ENCODE measurements at places on chromosomes 6 and 20.

DNA sequence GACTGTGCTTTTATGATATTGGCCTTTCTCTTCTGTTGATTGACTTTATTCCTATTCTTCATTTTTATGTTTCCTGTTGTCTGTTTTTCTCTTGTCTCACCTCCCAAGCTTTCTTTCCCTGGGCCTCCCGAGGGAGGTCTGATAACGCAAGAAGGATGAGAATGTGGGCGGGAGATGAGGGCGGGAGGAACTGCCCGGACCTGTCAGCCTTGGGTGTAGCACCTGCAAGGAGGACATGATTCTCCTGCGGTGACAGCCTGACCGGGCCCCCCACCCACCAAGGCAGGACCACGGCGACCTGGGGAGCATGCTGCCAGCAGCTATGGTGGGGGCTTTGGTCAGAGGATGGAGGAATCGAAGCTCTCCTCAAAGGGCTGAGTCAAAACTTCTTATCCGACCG lies 86.9 kb downstream of the PLEKHG1 start:
- no peak for DNase-seq

DNA sequence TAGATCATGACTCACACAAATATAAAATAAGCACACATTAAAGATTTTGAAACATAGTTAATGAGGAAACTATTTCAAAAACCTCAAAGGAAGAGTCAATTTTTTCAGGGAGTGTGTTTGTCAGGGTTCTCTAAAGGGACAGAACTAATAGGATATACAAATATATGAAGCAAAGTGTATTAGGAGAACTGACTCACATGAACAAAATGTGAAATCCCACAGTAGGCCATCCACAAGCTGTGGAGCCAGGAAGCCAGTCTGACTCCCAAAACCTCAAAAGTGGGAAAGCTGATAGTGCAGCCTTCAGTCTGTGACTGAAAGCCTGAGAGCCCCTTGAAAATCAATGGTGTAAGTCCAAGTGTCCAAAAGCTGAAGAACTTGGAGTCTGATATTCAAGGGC lies 898.0 kb upstream of the EYS start:
- DNase-seq = no peak

GRCh38 chr20:57040466-57040865 lies 226.0 kb downstream of the BMP7 start:
- DNase-seq = no peak

GRCh38 chr6:4379958-4380357 lies 244.6 kb upstream of the ECI2 start:
- no peak for DNase-seq

DNA sequence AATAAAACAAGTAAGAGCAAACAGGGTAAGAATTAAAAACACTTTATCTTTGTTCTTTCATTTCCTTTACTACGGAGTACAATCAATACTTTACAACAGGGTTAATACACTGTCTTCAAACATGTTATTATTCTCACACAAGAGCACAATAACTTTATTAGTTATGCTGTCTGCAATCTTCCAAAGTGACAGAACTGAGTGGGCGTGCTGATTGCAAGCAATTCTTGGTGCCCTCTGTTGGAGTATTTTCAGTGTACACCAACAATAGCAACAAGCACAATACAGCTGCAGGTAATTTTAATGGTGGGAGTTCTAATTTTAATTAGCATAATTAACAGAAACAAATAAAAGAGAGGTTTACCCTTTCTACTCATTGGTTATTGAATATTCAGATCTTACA lies 33.9 kb upstream of the PTPRK start:
- DNase-seq = no peak

DNA sequence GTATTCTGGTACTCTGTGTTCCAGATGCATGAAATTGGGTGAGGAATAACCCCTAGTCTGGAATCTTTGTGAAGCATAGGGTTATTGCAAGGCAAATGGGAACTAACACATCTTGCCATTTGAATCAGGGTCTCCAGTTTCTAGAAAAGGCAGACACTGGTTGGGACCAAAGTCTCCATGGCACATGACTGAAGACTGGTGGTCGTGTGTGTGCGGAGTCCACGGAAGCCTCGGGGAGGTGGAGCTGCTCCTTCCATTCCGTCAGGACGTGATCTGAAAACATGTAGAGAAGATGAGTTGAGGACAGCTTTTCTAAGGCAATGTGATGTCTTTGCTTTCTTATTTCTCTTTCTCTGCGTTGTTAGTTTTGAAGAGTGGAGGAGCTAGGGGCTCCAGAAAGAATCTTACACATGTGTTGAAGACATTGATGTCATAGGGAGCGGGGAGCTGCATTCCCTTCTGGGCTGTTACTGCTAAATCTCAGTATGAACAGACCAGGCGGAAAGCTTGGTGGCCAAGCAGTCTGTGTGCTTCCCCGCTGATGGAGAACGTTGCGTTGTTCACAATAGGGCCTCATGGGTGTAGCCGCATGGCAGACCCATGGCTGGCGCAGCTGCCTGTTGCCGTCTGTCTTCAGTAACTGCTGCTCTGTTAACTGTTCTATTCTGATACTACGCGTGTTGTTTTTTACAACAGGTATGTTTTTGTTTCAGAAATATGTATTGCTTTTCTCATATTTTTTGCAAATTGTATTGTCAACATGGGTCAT lies 4.8 kb upstream of the SLC17A9 start:
- DNase-seq = no peak

DNA sequence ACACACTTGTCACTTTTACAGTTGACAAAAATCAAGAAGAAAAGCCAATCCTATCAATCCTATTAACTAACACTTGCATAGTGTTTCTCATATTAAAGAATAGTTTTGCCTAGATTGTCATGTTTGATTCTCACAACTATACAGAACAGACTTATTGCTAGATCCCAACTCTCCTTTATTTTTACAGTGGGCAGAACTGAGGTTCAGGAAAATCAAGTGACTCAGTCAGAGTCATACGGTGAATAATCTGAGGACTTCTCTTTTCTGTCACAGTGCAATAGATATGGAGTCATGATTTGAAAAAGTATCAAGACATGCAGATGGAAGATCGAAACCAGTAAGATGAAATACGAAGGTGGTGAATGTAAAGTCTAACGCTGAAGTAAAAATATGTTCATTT lies 195.1 kb upstream of the CITED2 start:
- DNase-seq = no peak

GRCh38 chr6:7241160-7241559 lies 71.8 kb downstream of the SSR1 start:
- no peak for DNase-seq

GRCh38 chr20:57229490-57229889 lies 37.0 kb downstream of the BMP7 start:
- no peak for DNase-seq

DNA sequence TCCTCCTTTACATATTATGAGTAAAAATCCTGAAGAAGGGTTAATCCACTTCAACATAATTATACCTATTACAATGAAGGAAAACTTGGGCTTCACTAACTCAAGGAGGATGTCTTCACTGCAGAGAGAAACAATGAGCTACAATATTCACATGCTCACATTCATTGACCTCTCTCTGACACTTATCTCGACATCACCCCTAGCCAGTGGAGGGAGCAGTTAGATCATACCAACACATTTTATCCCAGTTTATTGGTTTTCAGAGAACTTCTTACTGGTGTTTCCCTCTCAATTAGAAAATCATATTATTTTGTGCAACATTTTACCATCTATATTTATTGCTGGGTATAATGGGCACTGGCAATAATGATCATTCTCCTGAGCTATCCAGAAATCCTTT lies 646.5 kb downstream of the TENT5A start:
- DNase-seq = no peak

DNA sequence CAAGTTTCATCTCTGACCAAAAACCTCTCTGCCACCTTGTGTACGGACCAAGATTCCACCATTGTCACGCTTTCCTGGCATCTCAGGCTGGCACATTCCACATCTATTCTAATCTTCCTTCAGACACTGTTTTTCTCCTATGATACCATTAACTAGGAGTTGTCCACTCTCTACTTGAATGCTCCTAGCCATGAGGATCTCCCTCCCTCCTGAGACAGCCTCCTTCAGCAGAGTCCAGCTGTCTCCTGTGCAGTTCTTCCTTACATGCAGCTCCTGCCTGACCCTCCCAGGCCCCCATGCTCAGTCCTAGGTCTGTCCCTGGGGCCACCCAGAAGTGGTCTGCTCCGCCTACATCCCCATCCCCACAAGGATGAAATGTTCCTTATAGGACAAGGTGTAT lies 90.9 kb downstream of the CHMP4B start:
- no peak for DNase-seq

GRCh38 chr20:60101201-60101890 lies 143.1 kb downstream of the CDH26 start:
- no peak for DNase-seq

- no peak for DNase-seq
These were observed 57.3 kb upstream of the EDN1 start for GRCh38 chr6:12232821-12233220.

- DNase-seq = no peak
These were observed 75.3 kb upstream of the ZNF133 start for GRCh38 chr20:18213002-18213401.

DNA sequence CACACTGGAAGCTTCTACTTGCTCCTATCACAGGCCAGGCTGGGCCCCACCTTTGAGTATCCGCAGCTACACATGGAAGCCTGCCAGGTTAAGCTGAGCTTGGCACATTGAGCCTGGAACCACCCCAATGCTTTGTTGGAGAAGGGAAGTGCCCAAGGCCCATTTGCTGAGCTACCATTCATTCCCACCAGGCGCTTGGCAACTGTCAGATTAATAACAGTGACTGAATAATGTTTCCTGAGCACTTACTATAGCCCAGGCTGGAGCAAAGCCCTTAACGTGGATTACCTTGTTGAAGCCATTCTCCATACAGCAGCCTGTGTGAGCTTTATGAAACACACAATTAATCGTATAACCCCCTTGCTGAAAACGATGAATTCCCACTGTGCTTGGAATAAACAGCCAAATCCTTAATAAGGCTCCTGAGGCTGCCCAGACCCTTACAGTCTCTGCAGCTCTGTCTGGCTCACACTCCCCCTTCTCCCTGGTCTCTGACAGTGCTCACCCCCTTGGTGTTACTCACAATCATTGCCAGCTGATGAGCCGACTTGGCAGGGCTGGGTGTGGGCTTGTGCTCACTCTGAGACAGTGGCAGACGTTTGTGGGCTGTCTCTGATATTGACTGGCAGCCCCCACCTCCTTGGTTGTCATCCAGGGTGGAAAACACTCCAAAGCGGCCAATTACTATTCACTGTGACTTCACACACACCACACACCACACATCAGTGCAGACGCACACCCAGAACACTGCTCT lies 357.1 kb downstream of the MAFB start:
- no peak for DNase-seq

DNA sequence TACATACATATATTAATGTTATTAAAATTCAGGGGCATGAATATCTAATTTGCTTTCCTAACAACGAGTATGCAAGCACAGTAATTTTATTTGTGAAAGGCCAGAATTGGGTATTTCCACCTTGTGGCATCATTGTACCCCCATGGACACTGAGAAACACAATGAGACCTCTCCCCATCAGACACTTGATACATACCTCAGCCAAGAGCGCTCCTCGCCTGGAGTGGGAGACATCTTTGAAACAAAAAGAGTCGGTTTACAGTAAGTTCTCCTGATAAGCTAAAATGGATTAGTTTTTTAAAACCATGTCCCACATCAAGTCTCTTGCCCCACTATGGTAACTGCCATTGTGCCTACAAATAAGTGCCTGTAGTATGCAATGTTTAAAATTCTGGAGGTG lies 2.1 kb downstream of the CNR1 start:
- DNase-seq = no peak

- no peak for DNase-seq
These were observed 9.9 kb downstream of the CCDC167 start for GRCh38 chr6:37489697-37490336.

GRCh38 chr6:74964871-74965441 lies 240.9 kb downstream of the COL12A1 start:
- no peak for DNase-seq

- no peak for DNase-seq
These were observed 723 bp downstream of the AKIRIN2 start for GRCh38 chr6:87701344-87701675.

- no peak for DNase-seq
These were observed 91.2 kb upstream of the TMEM181 start for GRCh38 chr6:158468666-158469065.

DNA sequence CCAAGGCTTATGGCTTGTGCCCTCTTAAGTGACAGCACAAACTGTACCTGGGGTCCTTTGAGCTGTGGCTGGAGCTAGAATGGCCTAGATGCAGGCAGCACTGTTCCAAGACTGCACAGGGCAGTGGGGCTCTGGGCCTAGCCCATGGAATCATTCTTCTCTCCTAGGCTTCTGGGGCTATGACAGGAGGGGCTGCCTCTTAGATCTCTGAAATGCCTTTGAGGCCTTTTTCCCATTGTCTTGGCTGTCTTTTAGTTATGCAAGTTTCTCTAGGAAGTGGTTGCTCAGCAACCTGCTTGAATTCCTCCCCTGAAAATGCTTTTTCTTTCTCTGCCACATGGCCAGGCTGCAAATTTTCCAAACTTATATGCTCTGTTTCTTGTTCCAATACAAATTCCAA lies 183.4 kb downstream of the WDR27 start:
- DNase-seq = no peak

GRCh38 chr20:31707994-31708735 lies 14.5 kb downstream of the BCL2L1 start:
- DNase-seq = no peak

DNA sequence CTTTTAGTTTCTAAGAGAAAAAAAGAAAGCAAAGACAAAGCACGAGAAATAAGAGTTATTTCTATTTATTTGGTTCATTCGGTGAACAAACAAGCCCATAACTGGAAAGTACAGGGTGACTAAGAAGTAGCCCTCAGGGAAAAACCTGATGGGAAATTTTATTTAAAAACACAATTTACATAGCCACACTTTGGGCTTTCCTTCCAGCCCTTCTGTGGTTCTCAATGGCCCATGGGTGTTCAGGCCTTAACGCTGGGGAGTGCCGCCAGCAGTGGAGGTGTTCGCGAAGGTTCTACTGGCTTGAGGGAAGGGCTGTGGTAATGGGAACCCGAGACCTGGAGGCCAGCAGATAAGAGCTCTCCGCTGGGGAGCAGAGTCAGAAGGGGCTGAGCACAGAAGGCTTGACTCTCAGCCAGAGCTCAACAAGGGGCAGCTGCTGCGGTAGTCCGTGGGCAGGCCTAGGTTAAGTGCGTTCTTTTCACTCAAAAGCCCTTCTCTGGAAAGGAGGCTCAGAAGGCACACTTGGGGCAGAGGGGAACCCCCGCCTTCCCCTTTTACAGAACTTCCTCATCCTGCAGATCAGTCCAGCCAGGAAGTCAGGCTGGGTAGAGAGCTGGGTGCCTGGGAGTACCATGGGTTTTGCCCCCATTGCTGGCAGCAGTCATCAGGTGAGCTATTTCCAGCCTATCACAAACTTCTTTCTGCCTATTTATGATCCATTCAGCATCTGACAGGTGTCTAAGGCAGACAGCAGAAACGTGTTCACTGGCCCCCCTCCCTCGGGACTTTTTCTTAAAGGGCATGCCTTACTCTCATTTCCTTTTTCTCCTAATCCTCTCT lies 8.8 kb upstream of the CD83 start:
- peak; percentile 66 for DNase-seq

- DNase-seq = no peak
These were observed 3.2 kb upstream of the ID4 start for GRCh38 chr6:19833947-19834346.
